Fibroblast of skin of right quadriceps (primary cell): ENCODE measurements at places on chromosomes 13 and 19.
A peak's percentile ranks its signal among the peaks of the same experiment; 100 is the strongest.

DNA sequence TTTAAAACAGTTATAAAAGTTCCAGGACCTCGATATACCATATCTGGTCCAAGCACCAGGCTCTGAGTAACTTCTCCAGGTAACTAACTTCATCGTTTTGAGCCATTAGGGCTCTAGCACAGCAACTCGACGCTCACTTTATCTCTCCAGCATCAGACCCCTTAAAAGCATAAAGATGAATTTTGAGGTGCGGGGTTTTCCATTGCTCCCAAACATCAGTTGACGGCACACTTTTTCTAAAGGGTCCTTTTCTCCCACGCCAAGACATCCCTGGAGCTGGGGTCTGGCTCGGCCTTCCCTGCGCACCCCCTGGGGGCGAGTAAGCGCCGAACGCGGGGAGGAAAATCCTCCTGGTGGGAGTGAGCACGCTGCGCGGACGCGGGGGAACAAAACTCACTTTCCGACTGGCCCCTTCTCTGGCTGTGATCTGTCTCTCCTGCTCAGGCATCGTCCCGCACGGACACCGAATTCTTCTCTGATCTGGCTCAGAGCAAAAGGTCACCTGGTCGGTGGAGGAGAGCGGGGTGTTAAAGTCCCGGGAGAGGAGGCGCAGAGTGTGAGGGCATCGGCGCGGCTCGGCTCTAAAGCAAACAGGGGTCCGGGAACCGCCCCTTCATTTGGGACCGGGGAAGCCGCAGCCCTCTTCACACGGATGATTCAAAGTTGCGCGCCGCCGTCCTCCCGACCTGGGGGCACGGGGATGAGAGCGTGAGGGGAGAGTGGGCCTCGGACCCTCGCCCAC is at the start of gene ATP7B:
ATP7B (minus strand) TSS at position 561 of the 742 bp plus-strand sequence; CDS start at position 448, 113 bp downstream.
- no peak for DNase-seq

GRCh38 chr19:29596080-29596727 is 9.9 kb upstream of the POP4 start:
- DNase-seq = peak; percentile 9

- peak; percentile 29 for DNase-seq
Measured at GRCh38 chr13:39451301-39451700, 151.7 kb downstream of the LHFPL6 start.

DNA sequence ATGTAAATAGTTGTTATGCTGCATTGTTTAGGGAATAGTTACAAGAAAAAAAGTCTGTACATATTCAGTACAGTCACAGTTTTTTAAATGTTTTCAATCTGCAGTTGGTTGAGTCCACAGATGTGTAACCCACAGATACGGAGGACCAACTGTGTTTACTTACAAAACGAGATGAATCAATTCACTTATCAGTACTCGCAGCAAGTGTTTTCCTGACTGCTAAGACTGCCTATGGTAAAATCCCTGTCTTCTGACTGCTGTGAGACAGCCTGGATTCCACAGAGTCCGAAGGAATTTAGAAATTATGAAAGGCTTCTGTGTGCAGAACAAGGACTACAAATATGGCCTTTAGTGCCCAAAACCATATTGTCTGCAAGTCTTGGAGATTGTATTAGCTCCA is 45.7 kb upstream of the C1QTNF9 start:
- no peak for DNase-seq

- DNase-seq = no peak
Measured at GRCh38 chr13:32978278-32978677, 37.9 kb upstream of the KL start.
